ENCODE measurements at places on chromosomes 7 and 10. TPM values are rescaled to one million over a fixed set of nuclear protein-coding genes. Genes with fewer than 3 reads are reported as not detected.
A peak's percentile ranks its signal among the peaks of the same experiment; 100 is the strongest.

GRCh38 chr10:3208481-3209406, 36.2 kb upstream of the PITRM1 start:
- DNase-seq = no peak

GRCh38 chr10:128487517-128487916, 361.3 kb upstream of the MKI67 start:
- no peak for DNase-seq

DNA sequence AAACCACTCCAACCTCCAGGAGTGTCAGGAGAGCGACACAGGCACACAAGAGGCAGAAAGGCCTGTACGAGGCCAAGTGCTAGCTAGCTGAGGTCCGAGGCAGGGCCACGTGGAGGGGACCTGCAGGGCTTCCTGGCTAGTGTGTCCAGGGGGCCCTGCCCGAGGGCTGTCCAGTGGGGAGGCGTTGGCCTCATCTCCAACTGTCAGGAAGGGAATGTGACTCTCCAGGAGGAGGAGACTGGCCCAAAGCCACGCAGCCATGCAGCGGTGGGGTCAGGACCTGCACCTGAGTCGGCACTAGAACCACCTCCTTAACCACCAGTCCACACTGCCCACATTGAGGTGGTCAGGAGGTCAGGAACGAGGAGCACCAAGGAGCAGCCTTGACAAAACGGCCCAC, 32.3 kb upstream of the FXYD4 start:
- no peak for DNase-seq

- DNase-seq = no peak
These were observed 13.9 kb downstream of the DIP2C start for GRCh38 chr10:675532-675931.

DNA sequence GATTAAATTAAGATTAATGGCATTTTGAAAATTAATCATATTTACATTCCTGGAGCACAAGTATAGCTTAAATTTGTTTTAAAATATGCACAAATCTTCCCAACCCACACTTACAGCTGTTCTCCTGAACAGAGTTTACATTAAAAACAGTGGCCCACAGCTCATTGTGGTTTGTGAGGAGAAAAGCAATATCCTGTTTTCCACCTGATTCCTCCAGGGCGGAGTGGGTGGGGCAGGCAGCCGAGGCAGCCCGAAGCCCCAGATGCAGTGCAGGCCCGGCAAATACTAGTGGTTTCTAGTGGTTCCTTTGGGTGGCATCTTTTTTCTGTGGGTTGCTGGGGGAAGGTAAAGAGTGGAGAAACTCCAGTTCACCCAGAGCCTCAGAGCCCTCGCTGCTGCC, 280.8 kb downstream of the ARHGAP12 start:
- DNase-seq = no peak

- no peak for DNase-seq
These were observed 159.1 kb downstream of the CCDC71L start for GRCh38 chr7:106501605-106502580.

GRCh38 chr10:67783606-67784294, 54.2 kb downstream of the DNAJC12 start:
- DNase-seq = no peak

GRCh38 chr10:107899075-107899474, 734.6 kb upstream of the SORCS1 start:
- no peak for DNase-seq

DNA sequence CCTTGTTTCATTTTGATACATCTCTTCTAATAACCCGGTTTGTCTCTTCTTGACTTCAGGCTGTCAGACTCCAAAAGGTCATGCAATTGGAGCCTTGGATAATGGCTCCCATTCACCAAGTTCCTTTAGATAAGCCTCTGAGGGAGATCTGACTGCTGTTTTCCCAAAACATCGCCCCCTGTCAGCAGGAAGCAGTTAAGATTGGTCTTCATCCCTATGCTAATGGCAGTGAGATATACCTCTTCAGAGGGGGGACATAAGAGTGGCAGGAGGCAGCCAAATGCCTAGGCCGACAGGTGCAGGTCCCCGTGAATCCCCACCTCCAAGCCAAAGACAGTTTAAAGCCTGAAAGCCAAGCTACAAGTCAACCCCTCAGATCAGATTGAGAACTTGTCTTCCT, 144.6 kb downstream of the WDR11 start:
- no peak for DNase-seq

GRCh38 chr10:7412237-7412927, 1.5 kb upstream of the SFMBT2 start:
- peak; percentile 77 for DNase-seq

GRCh38 chr7:96337519-96337918, 15.6 kb upstream of the SLC25A13 start:
- DNase-seq = no peak

GRCh38 chr10:129467359-129468064, 471 bp downstream of the MGMT start:
- no peak for DNase-seq

DNA sequence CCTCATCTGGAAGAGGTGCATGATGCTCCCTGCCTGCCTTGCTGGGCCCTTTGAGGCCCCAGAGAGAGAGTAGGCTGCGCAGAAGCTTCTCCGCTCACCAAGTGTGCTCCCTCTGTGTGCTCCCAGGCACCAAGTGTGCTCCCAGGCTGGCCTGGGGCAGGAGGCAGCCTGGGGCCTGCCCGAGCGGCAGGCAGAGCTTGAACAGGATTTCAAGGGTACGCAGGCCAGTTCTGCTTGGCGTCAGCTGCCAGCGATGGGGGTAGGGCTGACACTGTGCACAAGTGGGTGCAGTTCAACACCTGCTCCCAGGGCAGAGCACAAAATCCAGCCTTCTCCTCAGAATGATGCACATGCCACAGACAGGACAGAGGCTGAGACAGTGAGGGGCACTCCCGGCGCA, 119.7 kb downstream of the FAM53B start:
- DNase-seq = no peak

DNA sequence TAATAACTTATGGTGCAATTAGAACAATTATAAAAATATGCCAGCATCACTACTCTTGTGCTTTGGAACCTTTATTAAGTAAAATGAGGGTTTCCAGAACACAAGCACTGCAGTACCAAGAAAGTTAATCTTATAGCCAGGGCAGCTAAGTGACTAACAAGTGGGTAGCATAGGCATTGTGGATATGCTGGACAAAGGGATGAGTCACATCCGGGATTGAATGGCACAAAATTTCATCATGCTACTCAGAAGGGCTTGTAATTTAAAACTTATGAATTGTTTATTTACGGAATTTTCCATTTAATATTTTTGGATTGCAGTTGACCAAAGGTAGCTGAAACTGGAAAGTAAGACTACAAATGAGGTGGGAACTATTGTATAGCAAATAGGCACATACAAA, 250.6 kb downstream of the C7orf25 start:
- no peak for DNase-seq

DNA sequence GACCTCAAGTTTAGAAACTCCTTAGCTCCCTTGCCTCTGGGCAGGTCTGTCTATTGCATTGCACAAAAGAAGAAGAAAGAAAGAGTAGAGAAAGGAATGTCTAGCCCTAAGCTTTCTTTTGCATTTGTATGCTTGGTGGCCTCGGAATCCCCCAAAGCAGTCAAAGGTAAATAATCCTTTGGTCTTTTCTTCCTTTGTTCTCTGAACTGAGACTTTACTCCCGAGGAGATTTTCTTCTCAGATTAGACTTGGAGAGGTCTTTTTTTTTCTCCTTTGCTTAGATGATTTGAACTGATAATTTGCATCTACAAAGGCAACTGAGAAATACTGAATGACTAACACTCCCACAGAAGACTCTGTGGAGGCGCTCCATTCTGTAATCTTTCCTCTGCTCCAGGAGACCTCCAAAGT, 93.2 kb downstream of the AKR1D1 start:
- peak; percentile 19 for DNase-seq

DNA sequence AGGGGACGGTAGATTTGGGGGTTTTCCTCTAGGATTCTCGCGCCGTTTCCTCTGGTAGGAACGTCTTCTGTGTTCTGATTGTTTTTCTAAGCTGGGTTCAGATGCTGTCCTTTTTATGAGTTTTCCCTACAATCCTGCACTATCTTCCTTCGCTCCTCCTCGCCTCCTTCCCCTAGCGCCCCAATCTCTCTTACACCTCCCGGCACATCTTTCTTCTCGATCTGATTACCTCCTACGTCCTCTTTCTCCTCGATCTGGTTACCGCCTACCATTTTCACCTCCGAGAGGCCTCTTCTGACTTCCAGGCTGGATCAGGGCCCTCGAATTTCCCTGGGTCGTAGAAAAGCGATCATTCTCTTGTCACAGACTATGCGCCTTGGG, 413 bp downstream of the BUD31 start:
- no peak for DNase-seq

DNA sequence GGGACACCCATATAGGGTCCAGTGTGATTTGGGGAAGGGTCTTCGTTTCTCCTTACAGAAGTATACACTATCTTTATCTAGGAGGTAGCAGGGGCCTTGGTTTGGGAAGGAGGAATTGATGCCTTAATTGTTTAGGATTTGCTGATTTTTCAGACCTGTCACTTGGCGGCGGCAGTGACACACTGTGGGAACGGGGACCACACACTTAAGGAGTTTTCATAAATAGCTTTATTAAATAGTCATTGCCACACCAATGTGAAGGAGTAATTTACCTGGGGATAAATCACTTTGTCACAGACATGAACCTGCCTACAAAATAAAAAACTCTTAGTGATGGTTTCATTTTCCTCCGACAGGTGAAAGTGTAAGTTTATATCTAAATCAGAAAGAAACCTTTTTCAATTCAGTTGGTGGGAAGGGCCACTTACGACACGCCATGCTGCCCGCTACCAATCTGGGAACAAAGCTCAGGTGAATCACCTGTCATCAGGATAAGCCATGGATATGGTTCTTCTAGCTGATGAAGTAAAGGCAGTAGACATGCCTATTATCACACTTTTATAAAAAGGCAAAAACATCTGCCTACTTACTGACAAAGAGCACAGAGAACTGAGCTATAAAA, 12.3 kb upstream of the ENO4 start:
- DNase-seq = no peak

DNA sequence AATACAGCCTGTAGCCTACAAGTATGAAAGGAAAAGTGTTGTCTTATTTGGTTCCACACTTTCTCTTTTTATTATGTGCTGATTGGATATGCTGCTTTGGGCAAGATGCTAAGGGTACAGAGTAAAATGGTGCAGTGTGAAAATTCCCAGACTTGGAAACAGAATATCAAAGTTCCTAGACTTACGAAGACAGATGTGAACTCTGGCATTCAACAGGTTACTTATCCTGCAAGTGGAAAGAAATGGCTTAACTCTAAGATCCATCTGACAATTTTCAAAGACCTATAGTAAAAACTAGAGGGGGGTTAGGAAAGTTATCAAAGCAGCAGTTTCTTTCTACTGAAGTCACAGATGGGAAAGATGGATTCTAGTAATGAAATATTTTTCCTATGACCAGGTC, 24.1 kb downstream of the CUTC start:
- DNase-seq = no peak

GJD4 gene
- not detected for total RNA-seq

ACTR3C gene
- total RNA-seq = 0.73 TPM

NRAP gene
- not detected for total RNA-seq

PPP1R3C gene
- 0.31 TPM for total RNA-seq

NOM1 gene
- 25.1 TPM for total RNA-seq

PON3 gene
- not detected for total RNA-seq

TEX47 gene
- not detected for total RNA-seq

VOPP1 gene
- 87.1 TPM for total RNA-seq

PAPOLB gene
- not detected for total RNA-seq

Data from H7 (cell line).